Uterus (tissue), 4 donors: ENCODE measurements at places on chromosomes 5 and 9.

- DNase-seq = no peak
These were observed 38.6 kb downstream of the NFIB start for GRCh38 chr9:14275331-14275730.

GRCh38 chr5:58404734-58405133 lies 55.2 kb downstream of the PLK2 start:
- no peak for DNase-seq

DNA sequence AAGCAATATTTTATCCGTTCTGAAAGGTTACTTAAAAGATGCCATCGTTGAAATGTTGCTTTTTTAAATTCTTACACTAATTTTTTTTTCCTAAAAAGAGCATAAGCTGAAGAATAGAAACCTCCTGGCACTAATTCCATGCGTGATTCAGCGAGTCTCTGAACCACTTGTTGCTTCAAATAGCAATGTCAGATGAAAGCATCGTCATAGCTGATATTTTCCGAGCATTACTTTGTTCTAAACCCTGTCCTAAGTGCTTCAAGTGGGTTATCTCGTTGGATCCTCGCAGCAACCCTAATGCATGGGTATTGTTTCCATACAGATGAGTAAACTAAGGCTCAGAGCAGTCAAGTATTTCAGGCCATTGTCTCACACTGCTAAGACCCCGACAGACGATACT lies 79.7 kb downstream of the CDH6 start:
- no peak for DNase-seq

- no peak for DNase-seq
These were observed 128.9 kb upstream of the SPEF2 start for GRCh38 chr5:35488791-35489190.

GRCh38 chr5:111596705-111597104 lies 84.4 kb upstream of the STARD4 start:
- DNase-seq = no peak

DNA sequence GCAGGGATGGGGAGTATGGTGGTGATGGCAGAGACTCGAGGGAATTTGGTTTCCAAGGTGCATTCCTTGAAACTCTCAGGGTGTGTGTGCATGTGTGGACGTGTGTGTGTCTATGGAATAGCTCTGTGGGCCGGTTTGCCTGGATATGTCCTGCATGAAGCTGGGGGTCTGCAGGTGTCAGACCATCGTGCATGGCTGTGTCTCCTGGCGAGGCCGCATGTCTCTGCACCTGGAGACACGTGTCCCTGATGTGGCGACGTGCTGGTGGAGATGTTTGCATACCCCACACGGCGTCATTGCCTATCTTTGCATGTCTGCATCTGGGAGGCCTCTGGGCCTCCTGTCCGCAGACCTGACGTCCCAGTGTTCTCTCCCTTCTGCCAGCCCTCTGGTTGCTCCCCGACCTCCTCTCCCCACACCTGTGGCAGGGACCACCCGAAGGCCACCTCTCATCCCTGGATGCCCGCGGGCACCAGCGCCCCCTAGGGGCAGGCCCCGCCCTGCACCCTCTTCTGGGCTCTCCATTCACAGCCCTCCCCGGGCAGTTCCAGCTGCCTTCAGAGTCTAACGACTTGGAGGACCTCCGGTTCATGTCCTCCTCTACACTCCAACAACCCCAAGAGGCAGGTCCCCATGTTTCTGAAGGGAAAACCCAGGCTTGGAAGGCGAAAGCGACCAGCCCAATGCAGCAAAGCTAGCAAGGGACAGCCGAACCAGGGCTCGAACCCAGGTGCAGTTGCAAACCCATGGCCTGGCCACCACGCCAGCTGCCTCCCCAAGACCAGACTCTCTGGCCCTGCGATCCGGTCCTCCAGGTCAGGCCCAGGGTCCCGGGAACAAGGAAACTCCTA lies 88.6 kb downstream of the LMX1B start:
- no peak for DNase-seq

GRCh38 chr5:50697739-50698138 lies 31.3 kb downstream of the PARP8 start:
- DNase-seq = no peak

DNA sequence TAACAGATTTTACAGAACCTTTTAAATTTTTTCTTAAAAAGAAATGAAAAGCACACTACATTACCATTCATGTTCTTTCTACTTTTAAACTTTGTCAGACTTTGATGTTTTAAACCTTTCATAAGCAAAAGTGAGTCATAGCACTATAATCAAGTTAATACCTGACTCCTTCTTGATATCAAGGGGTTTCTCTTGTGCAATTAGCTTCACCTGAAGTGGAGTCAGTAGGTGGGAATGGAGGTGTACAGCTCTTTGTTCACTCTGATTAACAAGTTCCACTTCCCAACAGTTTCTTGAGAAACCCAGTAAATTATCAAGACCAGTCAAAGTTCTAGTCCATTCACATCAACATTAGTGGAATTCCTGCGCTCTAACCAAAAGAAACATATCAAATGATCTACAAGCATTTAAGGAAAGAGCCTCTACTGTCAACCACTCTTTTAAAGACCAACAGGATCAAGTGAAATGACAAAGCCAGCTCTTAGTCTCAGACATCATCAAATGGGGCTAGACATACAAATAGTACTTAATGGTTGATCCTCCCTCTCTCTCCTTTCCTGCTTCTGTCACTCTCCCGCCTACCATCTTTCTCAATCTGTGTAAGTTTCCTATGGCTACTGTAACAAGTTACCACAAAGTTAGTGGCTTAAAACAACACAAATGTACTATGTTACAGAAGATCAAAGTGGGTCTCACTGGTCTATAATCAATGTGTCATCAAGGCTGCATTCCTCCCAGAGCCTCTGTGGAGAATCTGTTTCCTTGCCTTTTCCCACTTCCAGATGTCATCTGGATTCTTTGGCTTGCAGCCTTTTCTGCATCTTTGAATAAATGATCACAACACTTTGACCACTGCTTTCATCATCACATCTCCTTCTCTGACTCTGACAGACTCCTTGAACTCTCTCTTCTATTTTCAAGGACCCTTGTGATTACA lies 68.0 kb downstream of the HINT1 start:
- DNase-seq = no peak

- DNase-seq = no peak
These were observed 34.0 kb upstream of the AFAP1L1 start for GRCh38 chr5:149237662-149238061.

- DNase-seq = no peak
These were observed 170.4 kb downstream of the GRIA1 start for GRCh38 chr5:153660919-153661318.

DNA sequence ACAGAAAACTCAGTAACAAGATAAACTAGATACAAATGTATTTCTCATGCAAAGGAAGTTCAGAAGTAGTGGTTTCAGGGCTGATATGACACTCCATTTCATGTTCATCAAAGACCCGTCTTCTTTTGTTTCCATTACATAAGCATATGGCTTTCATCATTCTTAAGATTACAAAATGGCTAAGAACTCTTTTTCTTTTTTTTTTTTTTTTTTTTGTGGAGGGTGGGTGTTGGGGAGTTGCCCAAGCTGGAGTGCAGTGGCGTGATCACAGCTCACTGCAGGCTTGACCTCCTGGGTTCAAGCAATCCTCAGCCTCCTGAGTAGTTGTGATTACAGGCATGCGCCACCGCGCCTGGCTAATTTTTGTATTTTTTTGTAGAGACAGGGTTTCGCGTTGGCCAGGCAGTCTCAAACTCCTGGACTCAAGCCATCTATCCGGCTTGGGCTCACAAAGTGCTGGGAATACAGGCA lies 22.0 kb upstream of the PTBP3 start:
- DNase-seq = peak; percentile 32

DNA sequence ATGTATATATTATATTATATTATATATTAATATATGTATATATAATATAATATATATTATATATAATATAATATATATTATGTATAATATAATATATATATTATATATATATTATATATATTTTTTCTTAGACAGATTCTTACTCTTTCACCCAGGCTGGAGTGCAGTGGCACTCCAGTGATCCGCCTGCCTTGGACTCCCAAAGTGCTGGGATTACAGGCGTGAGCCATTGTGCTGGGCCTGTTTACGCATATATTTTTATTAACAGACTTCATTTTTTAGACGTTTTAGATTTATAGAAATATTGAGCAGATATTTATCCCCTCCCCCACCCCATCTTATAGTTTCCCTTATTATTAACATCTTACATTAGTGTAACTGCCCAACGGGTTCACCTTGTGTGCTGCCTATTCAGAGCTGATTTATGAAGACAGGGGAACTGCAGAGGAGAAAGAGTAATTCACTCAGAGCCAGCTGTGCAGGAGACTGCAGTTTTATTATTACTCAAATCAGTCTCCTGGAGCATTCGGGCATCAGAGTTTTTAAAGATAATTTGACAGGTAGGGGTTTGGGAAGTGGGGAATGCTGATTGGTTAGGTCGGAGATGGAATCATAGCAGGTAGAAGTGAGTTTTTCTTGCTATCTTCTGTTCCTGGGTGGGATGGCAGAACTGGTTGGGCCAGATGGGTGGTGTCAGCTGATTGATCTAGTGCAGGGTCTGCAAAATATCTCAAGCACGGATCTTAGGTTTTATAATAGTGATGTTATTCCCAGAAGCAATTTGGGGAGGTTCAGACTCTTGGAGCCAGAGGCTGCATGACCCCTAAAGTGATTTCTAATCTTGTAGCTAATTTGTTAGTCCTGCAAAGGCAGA lies 93.4 kb downstream of the UNC13B start:
- no peak for DNase-seq

DNA sequence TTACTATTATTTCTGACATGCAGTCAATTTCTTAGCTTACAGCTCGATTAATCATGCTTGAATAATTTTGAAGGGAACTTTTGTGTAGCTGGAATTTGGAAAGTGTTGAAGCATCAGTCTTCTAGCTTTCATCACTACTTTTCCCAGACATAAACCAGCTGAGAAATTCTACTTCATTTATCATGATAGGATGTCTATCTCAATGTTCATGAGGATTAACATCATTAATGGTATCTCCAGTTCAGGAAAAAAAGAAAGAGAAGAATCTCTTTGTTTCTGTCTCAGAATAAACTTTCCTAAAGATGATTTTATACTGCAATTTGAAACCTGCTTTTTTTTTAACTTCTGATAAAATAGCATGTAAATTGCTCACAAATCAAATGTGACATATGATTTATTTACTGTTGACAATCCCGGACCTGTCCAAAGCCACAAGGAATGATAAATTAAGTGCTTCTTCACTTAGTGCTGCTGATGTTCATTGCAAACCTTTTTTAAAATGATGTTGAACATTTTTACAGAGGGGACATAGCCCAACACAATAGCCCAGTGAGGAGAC lies 412.1 kb upstream of the CLINT1 start:
- DNase-seq = no peak

DNA sequence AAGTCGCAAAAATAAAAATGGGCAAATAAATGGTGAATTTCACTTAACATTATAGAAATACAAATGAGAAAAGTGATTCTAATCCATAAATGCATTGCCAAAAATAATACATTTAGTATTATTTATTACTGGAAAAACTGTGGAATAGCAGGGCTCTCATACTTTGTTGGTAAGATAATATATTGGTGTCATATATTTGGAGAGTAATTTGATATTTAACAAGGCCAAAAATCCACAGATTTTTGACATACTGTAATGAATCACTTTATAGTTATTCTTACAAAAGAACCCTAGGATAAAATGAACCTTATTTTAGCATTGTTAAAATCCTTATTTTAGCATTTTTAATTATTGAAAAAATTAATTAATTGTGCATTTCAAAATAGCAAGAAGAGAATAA lies 397.2 kb upstream of the DAB2 start:
- no peak for DNase-seq

DNA sequence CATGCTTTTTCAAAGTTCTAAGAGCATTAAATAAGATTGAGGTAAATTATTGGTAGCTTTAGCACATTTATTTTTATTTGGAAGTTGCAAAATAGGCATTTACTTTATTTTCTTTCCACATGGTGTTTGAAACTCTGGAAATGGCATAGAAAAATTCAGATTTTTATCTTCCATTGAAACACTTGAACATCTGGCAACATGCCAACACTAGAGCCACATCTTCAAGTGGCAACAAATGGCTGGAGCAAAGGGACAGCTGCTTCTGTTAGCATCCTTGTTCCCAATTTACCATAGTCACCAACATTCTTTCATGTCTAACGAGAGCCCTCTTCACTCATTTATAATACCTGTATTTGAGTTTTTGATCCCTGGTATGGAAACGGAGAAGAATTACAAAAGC lies 539.9 kb downstream of the ZNF608 start:
- DNase-seq = no peak

DNA sequence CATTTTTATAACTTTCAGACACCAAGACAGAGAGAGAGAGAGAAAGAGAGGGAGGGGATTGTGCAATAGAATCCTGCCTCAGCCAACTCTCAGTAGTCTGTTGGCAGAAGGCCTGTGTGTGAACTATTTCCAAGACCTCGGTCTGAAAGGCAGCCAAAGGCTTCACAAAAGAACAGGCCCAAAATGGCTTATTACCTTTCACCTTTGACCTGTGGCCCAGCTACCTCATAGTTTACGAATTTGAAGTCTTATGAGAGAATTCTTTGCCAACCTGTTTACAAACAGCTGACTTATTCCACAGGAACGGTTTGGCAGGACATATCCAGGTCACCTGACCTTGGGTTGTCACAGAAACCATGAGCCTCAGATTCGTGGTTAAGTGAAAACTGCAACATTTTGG lies 48.6 kb downstream of the NR2F1-AS1 start:
- peak; percentile 91 for DNase-seq

- no peak for DNase-seq
These were observed 386.8 kb downstream of the TRIM36 start for GRCh38 chr5:114782869-114783268.

DNA sequence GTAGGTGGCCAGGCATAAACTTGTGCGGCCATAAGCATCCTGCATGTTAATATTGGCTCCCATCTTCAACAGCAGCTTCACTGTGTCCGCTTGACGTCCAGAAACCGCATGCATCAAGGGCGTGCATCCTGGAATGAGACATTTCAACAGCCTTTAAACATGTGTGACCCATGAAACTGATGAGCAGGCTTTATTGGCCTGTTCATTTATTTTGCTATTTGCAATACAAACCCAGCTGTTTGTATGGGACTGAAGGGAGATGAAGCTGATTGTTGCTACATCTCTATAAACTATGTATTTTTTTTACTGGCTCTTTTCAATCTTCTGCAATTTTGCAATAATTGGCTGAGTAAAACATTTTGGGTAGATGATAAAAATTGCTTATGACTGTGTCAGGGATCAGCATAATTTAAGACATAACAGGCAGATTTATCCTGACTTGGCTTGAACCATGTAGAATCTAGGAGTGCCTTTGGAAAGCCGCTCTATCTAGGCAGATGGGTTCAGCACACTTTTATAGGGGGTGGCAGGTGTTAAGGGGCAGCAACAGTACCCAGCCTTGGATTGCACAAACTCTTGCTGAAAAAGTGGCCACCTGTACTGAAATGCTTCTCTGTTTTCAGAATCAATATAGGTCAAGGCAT lies 56.9 kb downstream of the ANKRD55 start:
- DNase-seq = peak; percentile 62
